SJCRH30 (cell line): ENCODE measurements at places on chromosomes 5 and 9. TPM values are rescaled to one million over a fixed set of nuclear protein-coding genes. Genes with fewer than 3 reads are reported as not detected.
A peak's percentile ranks its signal among the peaks of the same experiment; 100 is the strongest.

Gene QRFP
- total RNA-seq: not detected in 2 replicates

Gene NOXA1
- not detected in 2 replicates for total RNA-seq

Gene ZNF883
- total RNA-seq: not detected in 2 replicates

Gene CDKN2B
- total RNA-seq: 1.3 TPM in 2 replicates

DNA sequence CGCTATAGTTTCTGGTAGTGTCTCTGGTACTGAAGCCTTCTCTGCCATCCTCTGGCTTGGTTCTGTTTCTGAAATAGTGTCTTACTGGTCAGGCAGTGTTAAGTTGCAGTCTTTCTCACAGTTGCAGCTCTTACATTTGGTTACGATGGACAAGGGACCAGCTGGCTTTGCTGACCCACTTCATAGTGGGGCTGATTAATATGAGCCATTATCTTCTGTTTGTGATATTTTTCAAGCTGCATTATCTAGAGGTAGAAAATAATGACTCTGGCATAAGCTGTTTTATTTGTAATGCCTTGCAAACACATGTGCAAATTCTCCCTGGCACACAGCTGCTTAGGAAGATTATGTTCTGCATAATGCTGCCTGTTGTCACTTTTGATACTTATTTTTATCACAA, 199.1 kb downstream of the KDM4C start:
- no peak for DNase-seq

DNA sequence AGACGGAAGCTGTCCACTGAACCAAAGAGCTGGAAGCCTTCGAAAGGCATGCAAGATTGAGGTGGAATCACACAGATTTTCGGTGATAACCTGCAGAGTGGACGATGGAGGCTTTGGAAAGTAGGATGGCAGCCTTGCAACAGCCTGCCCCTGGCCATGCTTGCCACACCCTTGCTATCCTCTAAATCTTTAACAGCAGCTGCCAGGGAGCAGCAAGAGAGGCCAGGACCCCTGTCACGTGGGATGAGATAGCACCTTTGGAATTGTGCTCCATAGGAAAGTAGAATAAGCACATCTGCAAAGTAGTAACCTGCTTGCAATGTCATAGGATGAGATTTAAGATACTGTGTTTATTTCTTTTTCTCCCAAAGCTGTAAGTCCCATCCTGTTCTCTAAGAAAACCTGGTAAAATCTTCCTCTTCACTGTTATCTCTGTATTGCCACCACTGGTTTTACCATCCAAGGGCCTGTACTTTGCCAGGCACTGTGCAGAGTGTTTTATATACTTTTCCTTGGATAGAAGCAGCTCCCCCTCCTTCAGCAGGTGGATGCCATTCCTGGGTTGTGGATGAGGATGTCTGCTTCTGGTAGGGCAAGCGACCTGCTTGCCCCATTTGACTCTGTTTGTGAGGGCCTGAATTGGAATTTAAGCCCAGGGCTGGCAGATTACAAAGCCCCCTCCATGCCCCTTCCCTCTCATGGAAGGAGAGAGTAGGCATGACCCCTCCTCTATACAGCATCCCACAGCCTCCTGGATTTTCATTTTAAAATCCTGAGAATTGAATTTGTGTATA, 10.1 kb downstream of the TRIO start:
- DNase-seq: no peak

DNA sequence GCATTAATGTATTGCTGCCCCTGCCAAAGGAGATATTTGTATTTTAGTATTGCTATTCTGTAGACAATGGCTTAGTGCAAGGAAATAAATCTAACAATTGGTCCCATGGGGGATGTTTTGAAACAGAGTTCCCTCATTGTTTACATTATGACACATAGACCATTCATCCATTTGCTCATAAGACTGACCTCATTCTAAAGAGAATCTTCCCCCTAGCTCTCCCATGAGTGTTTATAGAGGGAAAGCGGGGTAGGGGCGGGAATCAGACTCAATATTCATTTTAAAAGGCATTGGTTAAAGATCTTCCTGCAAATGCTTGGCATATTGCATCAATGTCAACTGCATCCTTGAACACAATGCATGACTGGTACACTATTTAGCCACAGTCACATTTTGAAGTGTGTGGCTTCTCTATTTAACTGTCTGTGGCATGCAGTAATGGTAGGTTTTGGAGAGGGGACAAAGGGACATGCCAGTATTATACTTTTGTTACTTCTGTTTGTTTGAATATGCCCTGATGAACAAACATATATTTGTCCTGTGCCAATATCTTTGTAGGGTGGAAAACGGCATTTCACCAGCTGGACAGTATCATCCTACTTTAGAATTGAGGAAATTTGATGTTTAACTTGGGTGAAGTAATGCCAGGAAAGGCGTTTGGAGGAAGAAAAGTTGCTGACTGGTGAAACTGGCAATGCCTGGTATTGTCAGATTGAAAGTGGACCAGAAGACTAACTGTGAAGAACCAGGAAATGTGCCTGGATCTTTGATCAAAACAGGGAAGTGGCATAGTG, 84.1 kb upstream of the MEGF10 start:
- DNase-seq: peak; percentile 33

- DNase-seq: no peak
These were observed 624.7 kb upstream of the ACO1 start for GRCh38 chr9:31759703-31760102.

DNA sequence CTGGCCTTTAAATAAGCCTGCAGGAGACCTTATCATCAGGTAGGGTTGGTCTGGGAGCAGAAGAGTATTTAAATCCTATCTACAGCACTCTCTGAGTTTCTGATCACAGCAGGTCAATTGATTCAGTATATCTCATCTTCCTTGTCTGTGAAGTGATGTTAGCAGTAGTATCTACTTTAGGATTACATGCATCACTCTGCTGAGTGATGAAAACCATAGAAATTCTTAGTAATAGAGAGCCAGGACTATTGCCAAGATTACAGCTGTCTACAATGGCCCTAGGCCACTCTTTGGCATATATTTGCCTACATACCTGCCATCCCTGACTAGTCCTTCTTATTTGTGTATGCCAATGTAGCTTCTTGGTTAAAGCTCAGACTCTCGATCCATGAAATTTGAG, 183.8 kb downstream of the ASTN2 start:
- no peak for DNase-seq

GRCh38 chr5:110092955-110093785, 403.4 kb downstream of the MAN2A1 start:
- DNase-seq: no peak

DNA sequence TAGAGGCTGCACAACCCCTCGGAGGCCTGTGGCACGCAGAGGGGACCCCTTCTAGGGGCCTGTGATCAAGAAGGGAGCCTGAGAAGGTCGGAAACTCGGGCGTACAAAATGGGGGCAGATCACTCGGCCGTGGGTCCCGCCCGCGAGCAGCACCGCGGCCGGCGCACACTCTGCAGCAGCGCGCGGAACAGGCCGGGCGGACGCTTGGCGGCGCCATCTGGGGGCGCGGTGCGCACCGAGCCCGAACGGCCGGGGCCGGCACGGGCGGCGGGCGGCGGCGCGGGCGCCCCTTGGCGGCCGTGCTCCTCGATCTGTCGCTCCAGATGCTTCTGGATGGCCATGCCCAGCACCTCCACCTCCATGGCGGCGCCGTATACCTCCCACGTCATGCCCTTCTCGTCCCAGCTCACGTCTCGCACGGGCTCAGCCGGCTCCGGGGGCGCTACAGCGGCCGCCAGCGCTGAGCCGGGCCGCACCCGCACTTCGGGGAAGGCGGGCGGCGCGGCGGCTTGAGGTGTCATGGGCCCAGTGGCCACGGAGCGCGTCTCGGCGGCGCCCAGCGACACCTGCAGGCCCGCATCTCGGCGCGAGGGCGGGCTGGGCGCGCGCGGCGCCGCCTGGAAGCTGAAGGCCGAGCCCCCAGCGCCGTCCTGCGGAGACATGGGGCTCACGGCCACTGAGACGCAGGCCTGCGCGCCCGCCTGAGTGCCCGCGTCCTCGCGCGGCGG, 13.1 kb downstream of the GPRIN1 start:
- no peak for DNase-seq

DNA sequence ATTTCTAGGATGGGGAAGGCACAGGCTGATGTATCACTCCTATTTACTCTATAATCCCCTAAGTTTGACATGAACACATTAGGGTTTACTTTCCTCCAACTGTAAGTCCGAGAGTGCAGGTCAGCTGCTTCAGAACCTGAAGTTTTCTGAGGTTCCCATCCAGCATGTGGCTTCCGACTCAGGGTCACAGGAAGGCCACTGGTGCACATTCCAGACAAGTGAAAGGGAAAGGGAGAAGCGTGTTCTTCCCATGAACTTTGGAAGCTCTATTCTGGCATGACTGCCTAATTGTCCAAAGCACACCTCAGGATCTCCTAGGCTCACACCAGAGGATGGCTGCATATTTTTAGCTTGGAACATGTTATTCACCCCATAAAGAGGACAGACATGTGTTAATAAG, 602.6 kb downstream of the SEMA5A start:
- DNase-seq: no peak

GRCh38 chr5:108145351-108145750, 236.5 kb downstream of the FBXL17 start:
- DNase-seq: no peak

DNA sequence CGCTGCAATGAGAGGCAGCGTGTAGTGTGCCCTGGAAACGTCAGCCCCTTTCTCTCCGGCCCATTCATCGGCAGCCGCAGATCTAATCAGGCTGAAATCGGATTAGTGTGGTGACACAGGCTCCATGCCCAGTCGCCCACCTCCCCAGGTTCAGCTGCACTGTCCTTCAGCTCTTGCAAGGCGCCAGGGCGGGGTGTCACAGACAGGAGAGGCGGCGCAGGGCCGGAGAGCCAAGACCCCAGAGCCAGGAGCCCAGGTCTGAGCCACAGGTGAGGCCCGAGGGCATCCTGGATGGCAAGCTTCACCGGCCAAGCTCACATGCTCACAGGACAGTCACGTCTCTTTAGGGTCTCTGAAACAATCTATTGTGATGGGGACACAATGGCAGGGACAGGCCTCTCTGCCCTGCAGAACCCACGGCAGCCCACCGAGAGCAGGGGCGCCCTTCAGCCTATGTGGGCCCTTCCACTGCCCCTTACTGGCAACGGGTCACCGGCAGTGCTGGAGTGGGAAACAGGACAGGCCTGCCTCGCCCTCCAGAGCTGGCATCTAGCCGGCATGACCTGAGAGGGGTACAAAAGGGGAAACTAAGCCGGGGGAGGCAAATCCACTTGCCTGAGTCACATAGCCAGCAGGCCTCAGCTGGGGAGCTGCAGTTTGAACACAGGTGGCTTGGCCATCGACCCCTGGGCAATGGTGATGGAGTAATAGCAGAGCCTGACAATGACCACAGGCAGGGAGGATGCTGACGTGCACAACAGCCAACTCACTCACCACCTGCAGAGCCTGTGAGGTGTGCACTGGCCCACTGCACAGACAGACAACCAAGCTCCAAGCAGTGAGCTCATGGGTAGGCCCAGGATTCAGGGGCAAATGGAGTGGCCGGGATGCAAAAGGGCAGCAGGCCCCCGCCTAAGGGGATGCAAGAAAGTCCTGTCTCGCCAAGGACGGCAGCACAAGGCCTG, 48.1 kb downstream of the VAV2 start:
- DNase-seq: no peak

DNA sequence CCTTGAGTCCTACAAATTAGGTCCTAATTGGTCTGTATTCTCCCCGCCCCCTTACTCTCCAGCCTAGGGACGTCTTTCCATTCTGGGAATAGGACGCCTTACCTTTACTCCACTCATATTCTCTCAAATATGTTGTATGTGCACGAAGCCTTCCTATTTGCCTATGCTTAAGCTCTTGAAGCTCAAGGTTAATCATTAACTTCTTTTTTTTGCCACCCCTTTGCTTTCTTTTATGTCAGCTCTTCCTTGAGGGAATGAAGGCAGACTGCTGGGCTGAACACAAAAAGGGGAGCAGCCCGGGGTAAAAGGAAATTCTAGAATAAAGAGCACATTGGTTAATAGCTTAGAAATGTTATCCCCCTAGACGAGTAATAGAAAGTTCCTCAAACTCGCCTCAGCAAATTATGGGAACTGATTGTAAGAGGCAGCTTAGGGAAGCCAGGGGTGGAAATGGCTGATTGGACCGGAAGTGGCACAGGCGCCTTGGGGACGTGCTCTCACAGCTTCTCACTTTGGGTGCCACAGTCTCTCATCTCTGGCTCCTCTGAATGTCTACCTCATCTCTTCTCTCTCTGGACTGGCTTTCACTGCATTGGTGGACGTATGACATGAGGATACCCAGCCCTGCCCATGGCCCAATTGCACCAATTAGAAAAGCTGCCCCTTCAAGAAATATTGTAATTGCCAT, 122.3 kb upstream of the IL12B start:
- no peak for DNase-seq

GRCh38 chr9:135714242-135715055, 12.5 kb downstream of the KCNT1 start:
- DNase-seq: no peak

- DNase-seq: no peak
These were observed 26.4 kb downstream of the FGF18 start for GRCh38 chr5:171445644-171446516.

- DNase-seq: no peak
These were observed 21.5 kb downstream of the SLC6A7 start for GRCh38 chr5:150211156-150212030.

- no peak for DNase-seq
These were observed 520 bp downstream of the CCIN start for GRCh38 chr9:36169708-36170107.

- DNase-seq: no peak
These were observed 169.6 kb downstream of the ADCY2 start for GRCh38 chr5:7565559-7565958.

DNA sequence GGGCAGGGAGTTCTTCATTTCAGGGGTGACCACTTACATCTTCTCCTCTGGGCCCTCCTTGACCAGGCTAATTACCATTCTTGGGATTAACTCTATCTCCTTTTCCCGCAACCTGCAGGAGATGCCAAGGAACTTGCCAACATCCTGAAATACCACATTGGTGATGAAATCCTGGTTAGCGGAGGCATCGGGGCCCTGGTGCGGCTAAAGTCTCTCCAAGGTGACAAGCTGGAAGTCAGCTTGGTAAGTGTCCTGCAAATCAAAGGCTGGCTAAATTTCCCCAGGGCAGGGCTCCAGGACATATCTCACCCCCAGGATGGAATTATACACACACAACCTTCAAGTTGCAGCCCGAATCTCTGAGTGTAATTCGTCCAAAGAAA, 30.2 kb downstream of the TGFBI start:
- DNase-seq: no peak

GRCh38 chr9:109329638-109330258, 8.9 kb upstream of the EPB41L4B start:
- DNase-seq: peak; percentile 71
